Pulmonary artery endothelial cell (primary cell): ENCODE measurements at places on chromosomes 5 and 9. TPM values are rescaled to one million over a fixed set of nuclear protein-coding genes. Genes with fewer than 3 reads are reported as not detected.

- DNase-seq = no peak
Observed at GRCh38 chr5:81006947-81007636, 46.9 kb downstream of the RASGRF2 start.

Gene SHLD3
- total RNA-seq = 3.9 and 5.5 TPM in 2 replicates

DNA sequence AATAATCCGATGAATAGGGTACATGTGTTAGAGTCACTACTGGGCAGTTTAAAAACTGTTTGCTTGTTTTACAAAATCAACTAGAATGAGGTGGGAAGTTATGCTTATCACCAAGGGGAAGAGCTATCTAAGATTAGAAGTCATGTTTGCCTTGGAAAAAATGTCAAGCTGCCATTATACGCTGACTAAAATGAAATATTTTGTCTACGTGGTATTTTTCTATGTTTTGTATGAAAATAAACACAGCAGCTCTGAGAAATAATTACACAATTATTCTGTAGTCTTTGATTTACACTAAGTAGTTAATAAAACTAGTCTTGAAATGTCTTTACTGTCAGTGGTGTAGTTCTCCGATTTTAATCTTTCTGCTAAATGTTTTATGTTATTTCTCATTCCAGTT is 241.9 kb upstream of the TARS1 start:
- no peak for DNase-seq

- peak; percentile 67 for DNase-seq
Observed at GRCh38 chr9:88777498-88778312, 213.6 kb upstream of the S1PR3 start.

Gene MTX3
- 6.2 and 6.4 TPM in 2 replicates for total RNA-seq

DNA sequence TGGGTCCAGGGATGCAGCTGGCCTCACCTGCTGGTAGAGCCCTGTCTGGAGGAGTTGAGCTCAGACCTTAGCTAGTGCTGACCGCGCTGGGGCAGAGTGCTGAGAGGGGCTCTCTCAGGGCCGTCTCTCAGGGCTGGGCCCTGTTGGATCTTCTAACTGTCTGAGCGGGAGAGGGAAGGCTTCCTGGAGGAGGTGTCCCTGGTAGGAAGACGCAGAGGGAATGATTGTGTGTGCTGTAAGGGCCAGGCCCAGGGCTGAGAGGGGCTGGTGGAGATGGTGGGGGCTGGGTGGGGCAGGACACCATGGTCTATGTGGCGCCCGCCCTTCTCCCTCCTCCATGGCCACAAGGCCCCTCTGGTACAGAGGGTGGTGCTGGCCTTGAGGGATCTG is 55.0 kb downstream of the RXRA start:
- DNase-seq = no peak

- no peak for DNase-seq
Observed at GRCh38 chr5:13866792-13867191, 77.7 kb downstream of the DNAH5 start.

GRCh38 chr9:10268531-10269485 is 344.0 kb downstream of the PTPRD start:
- DNase-seq = no peak
